ENCODE measurements at places on chromosomes 5 and 9.

- DNase-seq: no peak
Observed at GRCh38 chr5:172496671-172497371, 42.5 kb upstream of the SH3PXD2B start.

DNA sequence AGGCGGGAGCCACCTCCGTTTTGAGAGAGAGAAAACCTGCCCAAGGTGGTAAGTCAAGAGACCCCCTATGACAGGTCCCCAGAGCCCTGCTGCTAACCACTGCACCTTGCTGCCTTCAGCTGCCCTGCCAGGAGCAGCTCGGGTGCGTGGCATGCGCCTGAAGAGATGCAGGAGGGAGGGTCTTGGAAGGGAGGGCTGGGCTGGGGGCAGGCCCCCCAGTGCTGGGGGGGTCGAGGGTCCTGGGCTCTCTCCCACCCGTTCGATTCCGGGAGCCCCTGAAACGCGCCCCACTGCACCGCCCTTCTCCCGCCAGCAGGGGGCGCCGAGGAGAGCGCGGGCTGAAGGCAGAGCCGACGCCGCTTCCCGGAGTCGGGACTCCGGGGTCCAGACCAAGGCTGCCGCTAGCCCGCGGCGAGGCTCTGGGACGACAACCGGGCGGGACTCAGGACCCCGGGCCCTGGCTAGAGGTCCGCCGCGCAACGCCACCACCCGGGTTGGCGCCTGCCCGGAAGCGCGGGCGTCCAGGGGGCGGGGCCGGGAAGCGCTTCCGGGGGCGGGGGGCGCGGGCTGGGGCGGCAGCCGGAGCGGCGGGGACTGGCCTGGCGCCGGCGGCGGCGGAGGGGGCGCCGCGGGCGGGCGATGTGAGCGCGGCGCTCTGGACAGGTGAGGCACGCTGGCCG, at the start of gene ZBTB34:
TSS of gene ZBTB34 (plus strand) at position 563 of the 680 bp plus-strand sequence. CDS start 18,761 bp downstream, outside the sequence.
- DNase-seq: peak; percentile 58

DNA sequence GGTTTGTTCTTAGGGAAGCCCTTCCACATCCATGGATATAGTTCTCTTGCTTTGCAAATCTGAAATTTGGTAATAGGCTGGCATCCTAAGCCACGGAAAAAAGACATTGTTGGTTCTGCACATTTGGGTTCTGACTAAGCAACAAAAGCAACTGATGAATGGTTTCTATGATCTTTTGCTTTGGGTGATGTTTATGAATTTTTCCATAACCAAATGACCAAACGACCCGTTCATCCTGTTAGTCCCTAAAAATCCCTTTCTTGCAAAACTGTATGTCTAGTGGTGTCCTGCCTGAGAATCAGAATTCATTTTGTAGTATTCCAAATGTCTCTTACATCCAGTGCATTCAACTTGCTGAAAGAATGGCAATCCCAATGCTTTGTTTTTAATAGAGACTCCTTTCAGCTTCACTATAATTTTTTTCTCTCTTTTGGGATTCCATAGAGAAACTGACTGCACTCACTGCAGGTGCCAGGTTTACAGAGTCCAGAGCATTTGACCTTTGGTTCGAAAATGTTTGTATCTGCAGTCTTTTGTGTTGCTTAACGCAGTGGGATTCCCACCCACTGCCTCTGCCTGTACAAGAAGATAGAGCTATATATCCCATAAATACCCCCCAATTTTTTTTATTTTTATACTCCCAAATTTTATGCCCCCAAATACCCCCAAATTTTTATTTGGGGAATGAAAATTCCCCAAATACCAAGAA, 4.7 kb downstream of the SPTAN1 start:
- no peak for DNase-seq

- DNase-seq: no peak
Observed at GRCh38 chr5:32677023-32677422, 34.1 kb upstream of the NPR3 start.

DNA sequence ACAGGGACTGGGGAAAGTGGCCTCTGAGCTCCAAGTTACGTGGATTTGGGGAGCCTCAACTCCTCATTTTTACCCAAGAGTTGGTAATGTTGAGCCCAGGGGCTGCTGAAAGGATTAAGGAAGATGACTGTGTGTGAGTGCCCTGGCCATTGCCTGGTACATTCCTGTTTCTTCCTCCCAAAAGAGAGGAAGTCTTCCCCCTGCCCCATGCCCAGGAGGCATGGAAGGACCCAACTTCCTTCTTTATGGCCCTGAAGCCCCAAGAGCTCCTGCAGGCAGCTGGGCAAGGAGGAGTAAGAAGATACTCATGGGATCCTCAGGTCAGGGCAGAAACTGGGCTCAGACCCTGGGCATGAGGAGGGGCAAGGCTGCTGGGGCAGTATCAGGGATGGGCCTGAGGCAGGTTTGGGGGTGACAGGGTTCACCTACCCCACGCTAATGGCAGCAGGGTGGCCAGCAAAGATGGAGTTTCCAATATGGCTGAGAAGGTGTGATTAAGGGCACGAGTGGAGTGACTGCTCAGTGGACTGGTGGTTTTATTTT, 118.3 kb upstream of the MVB12B start:
- no peak for DNase-seq

DNA sequence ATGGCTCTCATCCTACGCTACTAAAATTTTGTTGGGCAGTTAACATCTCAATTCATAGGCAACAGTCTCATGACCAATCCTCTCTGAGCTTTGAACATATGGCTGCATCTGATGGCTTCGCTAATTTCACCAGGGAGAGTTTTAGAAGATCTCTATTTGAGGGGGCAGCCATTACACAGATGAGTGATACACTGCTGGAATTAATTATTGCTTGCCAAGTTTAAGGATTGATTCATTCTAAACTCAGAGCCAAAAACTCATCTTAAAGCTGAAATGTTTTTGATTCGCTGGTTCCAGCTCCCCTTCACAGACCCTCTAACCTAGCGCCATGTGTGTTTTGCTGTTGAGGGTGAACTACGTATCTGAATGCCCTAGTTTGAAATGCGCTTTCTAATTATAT, 519.9 kb upstream of the WWC1 start:
- DNase-seq: no peak

GRCh38 chr5:11040345-11040744, 279.3 kb upstream of the DAP start:
- no peak for DNase-seq

GRCh38 chr5:14202462-14202861, 59.3 kb downstream of the TRIO start:
- DNase-seq: no peak

- DNase-seq: no peak
Observed at GRCh38 chr5:136714286-136714685, 348.9 kb upstream of the TRPC7 start.

DNA sequence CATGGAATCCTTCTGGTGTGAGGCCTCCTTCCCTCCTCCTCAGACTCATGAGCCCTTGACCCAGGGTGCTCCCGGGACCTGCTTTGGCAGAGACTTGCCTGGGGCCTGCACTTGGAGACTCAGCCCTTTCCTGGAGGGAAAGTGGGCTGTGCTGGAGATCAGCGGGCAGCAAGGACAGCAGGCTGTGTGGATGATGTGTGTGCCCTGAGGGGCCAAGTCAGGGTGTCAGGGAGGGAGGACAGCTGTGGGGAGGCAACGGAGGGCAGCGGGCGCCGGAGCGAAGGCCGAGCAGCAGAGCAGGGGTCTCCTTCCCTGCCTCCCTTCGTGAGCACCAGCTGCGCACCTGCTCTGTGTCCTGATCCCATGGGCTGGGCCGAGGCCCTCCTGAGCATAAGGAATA, 6.1 kb upstream of the CSF2 start:
- no peak for DNase-seq

DNA sequence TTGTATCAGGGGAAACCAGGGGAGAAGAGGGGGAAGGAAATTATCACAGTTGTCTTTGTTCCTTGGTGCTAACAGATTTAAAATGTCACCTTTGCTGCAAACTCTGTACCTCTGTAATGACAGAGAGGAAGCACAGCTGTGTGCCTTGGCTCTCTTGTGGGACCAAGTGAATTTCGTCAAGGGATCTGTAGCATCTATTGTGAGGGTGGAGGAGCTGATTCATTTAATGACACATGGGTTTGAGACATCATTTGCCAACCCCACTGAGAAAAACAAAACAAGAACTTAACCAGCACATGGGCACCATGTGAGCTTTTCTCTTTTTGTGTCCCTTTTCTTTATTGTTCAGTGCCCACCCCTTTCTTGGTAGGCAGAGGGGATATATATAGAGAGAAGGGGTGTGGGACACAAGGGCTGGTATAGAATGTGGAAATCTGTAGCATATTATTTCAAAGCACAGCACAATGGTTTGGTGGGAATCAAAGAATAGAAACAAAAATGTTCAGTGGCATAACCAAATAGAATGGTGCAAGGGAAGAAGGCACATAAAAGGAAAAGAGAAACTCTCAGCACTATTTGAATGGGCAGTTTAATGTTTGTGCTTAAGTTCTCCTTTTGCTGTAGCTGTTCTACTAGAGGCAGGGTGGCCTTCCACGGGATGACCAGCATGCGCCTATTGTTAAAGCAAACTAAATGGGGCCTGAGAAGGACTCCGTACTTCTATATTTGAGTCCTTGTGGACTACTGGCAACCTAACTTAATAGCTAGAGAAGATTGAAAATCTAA, 63.3 kb downstream of the LIX1 start:
- no peak for DNase-seq

Measured in NCI-H1436 (cell line).